Spleen (tissue), 13 donors: ENCODE measurements at places on chromosomes 13 and 19. TPM values are rescaled to one million over a fixed set of nuclear protein-coding genes. Genes with fewer than 3 reads are reported as not detected.
A peak's percentile ranks its signal among the peaks of the same experiment; 100 is the strongest.

MYBPC2 gene
- 0.33 TPM for polyA plus RNA-seq

C19orf38 gene
- polyA plus RNA-seq: 10.2 TPM

SUPT5H gene
- 198 TPM for polyA plus RNA-seq

DNA sequence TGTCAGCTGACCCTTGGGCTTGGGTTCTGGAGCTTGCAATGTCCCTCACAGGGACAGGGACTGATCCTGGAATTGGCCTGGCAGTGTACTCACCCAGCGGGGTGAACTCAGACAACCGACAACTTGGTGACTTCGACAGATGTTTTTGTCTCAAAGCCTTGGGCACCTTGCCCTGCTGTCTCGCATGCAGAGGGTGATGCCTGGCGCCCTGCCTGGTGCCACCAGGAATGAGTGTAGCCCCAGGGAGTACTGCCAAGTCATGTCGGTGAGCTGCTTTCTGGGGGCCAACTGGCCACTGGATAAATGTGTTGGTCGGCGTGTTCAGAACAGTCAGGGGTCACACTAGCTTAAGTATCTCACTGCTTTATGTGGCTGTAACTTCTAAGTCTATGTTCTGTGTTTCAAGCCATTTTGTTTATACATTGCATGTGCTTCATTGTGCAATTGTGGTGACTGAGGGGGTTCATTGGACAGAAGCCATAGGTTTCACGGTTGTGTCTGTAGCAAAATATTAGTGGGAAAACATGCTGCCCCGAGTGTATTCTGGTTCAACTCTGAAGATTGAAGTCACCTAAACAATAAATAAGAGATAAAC, 96.3 kb upstream of the TNFSF11 start:
- no peak for DNase-seq

DNA sequence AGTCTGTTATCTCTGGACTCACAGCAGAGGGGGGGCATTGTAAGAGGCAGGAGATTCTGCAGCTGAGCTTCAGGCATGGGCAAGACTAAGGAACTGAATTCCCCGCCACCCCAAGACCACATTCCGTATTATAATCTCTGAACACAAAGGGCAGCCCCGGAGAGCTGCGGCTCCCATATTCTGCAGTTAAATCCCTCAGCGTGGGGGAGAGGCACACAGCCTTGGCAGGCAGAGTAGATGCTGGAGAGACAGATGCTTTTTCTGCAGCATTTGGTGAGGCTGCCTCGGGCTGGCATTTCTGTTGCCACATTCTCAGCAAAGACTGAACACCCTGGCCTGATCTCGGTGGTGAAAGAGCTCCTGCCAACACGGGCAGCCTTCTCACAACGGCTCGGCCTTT, 12.9 kb downstream of the CHAF1A start:
- DNase-seq: no peak

DNA sequence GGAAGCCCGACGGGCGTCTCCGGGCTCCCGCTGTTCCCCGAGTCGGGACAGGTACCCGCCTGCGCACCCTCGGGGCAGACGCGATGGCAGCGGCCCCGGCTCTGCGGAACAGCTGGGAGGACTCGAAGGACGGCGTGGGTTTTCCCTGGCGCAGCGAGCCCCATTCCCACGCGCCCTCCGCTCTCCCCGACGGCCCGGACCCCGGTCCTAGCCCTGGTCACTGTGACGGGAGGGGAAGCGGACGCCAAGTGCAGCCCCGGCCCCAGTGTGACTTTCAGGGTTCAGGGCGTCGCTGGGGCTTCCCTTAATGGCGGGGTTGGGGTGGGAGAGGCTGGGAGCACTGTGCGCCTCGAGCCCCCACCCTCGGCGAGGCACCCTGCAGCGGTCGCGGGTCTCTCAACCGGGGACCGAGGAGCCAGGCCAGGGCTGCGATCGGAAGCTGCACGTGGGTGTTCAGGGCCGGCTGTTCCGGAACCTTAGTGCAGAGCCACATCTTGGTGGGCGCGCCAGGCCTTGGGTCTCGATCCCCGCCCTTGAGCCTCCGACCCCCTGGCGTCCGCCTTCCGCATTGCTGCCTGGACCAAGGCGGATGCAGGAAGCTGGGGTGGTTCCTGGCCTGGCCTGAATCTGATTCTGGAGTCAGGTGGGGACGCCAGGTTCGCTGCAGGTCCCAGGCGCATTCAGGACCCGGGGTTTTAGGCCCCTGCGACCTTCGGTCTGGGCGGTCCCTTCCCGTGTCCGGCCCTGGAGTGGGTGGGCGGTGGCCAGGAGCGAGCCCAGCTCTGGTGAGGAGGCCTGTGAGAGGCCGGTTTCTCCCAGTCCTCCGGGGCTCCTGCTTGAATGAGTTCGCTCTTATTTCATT, 3.5 kb downstream of the LGALS7B start:
- peak; percentile 92 for DNase-seq

GRCh38 chr13:47251771-47252170, 354.9 kb upstream of the HTR2A start:
- DNase-seq: no peak

DNA sequence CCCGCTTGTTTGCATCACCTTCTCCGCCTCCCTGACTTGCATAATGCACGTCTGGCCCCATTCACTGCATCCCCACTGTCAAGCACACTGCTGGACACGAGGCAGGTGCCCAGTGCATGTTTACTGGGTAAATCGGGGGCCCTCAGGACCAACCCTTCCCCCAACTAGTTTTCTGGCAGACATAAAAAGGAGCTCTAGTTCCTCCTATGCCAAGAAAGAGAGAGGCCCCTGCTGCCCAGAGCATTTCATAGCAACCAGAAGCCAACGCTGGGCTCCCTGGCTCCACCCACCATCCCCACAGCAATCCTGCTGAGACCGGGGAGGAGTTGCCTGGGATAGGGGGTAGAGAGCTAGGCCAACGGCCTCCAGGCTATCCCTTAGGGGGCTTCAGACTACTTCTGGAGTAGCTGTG, 23.2 kb downstream of the ANKRD27 start:
- DNase-seq: no peak

GRCh38 chr19:15986701-15987100, 37.9 kb downstream of the OR10H4 start:
- no peak for DNase-seq

DNA sequence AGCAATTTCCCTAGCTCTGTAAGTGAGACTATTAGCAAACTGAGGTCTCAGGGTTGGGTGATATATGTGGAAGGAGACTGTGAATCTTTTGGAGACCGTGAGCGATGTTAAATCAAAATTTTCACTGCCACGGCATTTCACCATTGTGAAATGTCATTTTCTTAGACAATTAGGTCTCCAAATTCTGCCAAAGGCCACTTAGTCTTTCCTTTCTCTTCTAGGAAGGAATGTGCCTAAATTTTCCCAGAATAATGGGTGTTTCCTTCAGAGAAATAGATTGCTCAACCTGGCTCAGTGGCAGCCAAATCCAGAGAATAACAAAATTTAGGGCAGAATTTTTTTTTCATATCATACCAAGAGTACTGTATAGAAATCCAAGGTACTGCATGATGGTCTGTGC, 64.5 kb upstream of the SCEL start:
- no peak for DNase-seq

COL5A3 gene
- 1.3 TPM for polyA plus RNA-seq

DNA sequence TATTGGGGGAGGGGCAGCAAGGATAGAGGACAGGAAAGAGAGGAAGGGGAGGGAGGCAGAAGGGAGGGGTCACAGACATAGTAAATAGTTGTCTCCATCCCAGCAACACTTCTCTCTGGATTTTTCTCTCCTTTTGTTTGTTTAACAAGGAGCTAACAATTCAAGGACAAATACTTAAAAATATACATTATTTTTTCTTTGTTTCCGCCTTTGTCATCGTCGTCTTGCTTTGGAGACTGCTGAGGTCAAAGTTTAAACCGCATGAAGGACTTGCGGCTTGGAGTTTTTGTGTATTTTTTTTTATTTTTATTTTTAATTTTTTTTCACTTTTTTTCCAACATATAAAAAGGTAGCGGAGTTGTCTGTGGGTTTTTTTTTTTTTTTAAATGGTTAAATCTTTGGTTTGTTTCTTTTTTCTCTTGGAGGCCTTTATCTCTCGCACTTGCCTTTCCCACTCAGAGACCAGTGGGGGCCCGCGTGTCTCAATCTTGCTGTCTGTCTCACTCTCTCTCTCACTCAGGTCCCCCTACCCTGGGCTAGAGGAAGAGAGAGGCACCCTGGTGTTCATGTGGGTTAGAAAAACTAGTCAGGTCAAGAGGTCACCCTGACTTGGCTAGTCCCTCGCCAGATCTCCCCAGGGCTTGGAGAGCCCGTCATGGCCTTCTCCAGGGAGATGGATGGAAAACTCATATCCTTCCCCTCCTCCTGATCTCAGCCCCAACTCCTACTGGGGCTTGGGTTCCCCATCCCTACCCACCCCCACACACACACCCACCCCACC, 11.0 kb downstream of the ZNF574 start:
- no peak for DNase-seq
